ENCODE measurements at places on chromosomes 7 and 10.

DNA sequence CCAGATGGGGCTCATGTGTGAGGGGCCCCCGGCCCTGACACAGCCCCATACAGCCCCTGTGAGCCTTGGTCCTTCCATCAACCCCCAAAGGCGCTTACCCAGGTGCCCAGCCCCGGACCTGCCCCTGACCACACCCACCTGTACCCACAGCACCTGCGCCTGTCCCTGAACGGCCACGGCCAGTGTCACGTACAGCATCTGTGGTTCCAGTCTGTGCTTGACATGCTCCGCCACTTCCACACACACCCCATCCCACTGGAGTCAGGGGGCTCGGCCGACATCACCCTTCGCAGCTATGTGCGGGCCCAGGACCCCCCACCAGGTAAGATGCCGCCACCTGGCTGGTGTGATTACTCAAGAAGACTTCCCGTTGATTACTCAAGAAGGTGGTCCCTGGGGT is 33.5 kb downstream of the SH2B2 start:
- no peak for DNase-seq

DNA sequence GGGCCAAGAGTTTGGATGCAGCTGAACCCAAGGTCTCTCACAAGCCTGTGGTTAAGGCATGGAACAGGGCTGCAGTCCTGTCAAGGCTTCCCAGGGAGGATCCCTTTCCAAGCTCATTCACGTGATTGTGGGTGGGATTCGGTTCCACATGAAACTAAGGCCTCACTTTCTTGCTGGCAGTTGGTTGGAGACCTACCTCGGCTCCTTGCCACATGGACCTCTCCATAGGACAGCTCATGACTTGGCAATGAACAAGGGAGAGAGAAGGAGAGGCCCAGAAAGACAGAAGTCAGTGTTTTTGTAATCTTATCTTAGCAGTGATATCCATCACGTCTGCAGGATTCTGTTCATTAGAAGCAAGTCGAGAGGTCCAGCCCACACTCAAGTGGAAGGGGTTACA is 583.8 kb downstream of the LRMDA start:
- no peak for DNase-seq

GRCh38 chr7:64045301-64046040 is at the start of gene ZNF727:
Gene ZNF727, plus strand, starts transcription at chr7:64045434. Its CDS starts 188 bp downstream, at chr7:64045622.
- no peak for DNase-seq

DNA sequence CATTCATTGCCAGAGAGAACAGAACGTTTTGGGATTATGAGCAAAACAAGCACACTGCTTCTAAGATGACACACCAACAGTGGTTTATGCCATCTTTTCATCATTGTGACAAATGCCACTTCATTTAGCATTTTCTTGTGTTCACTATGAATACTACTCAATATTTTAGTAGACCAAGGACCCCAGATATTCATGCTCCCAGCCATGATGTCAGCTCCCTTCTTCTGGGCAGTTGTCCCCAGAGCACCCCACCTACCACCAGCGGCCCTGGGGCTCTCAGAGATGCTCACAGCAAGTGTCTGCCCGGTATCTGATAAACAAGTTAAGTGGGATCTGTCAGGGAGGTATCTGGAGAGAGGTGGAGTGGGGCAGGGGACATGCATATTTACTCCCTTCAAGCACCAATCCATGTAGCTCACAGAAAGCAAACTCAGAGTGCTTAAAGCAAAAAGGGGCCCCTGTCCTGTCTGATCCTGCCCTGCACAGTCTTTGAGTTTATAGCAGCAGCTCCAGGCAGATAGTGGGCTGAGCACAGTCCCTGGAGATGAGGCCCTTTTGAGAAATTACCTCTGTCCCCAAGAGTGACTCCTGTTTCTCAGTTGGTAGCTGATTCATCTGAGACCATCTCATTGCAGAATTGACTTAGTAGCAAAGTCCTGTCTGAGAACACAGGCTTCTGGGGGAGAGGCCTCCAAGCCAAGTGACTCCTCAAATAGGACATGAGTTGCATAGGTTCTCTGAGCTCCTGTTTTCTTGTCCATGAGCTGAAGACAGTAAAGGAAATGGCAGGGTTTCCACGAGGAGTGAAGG is 281.8 kb upstream of the KLF6 start:
- no peak for DNase-seq

- no peak for DNase-seq
These were observed 447.0 kb downstream of the GRID1 start for GRCh38 chr10:85919491-85920021.

DNA sequence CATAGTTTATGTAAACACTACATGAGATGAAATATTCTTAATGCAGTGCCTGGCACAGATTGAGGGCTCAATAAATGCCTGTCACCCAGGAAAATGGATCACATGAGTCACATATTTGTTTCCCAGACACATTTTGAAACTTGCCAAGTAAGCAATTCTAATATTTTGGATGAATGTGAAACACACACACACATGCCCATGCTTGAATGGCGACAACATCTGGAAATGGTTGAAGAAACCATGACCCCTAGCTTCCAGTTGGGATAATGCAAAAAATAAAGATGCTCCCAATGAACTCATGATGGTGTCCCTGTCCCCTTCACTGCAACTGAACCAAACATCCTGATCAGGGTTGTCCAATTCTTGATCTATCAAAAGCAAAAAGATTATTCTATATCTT is 797.3 kb downstream of the XPNPEP1 start:
- no peak for DNase-seq

- DNase-seq: no peak
These were observed 9.2 kb downstream of the CPN1 start for GRCh38 chr10:100072514-100072913.

GRCh38 chr7:133887459-133887858 is 239.7 kb upstream of the LRGUK start:
- no peak for DNase-seq

DNA sequence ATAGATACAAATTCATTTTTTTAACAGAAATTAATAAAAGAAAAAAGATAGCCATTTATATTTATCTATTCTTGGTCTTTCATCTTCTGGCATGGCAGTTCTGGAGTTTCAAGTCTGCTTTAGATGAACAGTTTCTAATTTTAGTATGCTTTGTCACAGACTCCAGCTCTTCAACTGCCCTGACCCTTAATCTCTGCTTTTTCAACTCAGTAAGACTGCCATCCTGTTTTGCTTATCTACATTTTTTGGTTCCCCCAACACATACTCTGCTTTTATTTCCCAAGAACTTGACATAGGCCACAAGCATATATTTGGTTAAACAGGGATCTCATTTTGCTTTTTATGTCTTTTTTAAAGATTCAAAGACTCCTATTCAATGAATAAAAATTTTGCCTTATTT is 309.3 kb upstream of the KCND2 start:
- no peak for DNase-seq

- no peak for DNase-seq
These were observed 497 bp upstream of the RAB11FIP2 start for GRCh38 chr10:118047157-118047719.

GRCh38 chr10:47282657-47283018 is 17.4 kb upstream of the GDF10 start:
- no peak for DNase-seq

DNA sequence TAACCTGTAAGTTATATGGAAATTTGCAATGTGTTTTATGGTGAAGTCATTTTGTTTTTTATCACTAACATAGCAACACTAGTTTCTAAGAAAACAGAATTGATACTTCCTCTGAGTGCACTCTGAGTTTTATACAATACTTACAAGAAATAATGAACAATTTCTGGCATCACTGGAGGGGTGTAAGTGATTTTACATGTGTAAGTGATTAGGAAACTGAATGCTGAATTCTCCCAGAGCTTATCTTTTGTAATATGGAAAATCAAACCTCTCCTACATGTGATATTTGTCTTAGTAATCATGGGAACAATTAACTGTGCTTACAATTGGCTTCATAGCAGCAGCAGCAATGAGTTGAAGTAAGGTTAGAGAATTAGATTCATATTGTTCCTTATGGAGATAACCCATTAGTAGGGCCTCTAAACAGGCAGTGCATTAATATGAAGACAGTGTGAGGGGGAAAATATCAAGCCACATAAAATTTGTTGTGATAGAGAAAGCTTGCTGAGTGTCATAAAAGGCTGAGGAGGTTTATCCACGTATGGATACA is 37.4 kb downstream of the SEMA3C start:
- DNase-seq: no peak

DNA sequence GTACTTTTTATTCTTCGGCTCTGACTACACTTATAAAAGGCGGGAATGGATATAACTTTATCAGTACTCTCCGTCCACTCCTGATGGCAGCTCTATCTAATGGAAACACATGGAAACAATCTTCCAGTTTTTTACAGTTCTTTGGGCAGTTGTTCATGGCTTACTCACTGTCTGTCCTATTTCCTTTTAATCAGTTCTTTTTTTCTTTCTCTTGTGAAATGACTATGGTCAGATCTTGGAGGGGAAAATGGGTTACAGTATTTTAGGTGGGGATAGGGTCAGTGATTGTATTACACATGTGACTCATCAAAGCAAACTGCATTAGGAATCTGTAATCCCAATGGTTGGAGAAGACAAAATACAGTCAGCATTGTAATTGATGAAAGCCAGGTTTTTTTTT is 112.4 kb downstream of the BICC1 start:
- peak; percentile 91 for DNase-seq

DNA sequence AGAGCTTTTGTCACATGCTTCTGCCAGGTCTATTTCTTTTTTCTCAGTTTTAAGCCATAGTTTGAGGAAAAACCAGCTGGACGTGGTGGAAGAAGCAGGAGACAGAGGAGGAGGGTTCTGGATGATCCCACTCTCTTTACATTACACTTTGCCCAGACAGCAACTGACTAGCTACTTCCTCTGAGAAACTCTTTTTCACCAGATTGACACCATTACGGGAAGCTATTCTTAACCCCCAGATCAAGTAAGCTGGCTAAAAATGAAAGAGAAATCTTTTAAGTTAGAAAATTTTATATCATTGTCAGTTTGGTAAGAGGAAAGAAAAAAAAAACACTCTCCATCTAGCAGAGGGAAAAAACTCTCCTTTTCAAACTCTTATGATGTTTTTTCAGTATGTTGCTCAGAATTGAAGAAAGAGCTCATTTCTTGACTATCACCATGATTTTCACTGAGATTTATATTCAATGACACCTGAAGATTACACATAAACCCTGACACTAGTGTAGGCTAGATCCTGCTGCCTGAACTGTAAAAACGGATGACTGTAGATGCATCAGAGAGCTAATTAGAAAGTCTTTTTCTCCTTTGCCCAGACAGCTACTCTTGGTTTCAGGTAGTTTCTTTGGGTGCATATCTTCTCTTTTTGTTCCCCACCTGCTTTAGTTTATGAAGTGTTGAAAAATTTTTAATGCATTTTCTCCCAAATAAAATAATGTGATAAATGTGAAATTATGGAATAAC is 203.1 kb downstream of the TFEC start:
- no peak for DNase-seq

- no peak for DNase-seq
These were observed 60.0 kb upstream of the PDLIM1 start for GRCh38 chr10:95350830-95351228.

DNA sequence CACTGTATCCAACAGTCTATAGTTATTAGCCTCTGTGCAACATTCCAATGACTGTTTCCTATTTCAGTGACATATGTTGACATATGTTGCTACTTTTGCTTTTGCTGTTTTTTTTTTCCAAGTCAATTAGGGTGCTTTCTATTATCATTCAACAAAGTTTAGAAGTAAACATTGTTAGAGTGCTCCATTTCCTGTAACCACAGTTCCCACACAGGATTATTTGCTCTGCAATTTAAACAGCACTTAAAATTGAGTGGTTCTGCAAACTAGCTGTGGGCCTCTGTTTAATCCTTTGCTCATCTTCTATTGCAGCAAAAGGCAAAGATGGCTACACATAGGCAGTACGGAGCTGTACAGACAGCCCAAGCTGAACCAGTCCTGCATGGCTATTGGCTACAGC is 46.5 kb upstream of the PTN start:
- no peak for DNase-seq

DNA sequence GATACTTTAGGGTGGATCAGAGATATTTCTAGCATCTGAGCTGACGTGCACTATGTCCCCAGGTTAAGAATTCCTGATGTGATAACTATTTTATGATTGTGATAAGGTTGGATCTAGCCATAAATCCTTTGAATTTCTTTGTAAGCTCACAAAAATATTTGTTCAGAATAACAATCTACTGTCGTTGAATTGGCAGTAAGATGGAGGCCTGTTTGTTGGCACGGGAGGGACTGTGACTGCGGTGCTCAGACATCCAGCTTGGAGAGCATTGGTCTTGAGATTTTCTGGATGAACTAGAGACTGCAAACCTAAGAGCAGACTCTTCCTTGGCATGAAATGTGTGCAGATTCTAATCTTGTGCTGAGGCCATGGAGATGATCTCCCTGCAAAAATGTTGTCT is 131.1 kb downstream of the LRRC4 start:
- no peak for DNase-seq

DNA sequence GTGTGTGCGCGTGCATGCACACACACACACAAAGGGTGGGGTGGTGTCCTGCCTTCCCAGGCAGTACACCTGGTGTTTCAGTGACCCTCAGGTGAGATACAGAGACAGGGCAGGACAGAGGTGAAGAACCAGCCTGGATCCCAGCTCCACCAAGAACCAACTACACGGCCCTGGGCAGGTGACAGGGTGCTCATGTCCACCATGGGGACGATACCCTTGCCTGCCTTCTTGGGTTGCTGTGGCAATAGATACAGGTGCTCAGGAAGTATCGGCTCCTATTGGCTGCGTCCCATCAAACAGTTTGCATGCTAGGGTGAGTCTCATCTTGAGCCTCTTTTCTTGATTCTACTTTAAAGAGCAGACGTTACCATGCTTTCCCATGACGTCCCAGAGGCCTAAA is 33.7 kb upstream of the CXCL12 start:
- no peak for DNase-seq

DNA sequence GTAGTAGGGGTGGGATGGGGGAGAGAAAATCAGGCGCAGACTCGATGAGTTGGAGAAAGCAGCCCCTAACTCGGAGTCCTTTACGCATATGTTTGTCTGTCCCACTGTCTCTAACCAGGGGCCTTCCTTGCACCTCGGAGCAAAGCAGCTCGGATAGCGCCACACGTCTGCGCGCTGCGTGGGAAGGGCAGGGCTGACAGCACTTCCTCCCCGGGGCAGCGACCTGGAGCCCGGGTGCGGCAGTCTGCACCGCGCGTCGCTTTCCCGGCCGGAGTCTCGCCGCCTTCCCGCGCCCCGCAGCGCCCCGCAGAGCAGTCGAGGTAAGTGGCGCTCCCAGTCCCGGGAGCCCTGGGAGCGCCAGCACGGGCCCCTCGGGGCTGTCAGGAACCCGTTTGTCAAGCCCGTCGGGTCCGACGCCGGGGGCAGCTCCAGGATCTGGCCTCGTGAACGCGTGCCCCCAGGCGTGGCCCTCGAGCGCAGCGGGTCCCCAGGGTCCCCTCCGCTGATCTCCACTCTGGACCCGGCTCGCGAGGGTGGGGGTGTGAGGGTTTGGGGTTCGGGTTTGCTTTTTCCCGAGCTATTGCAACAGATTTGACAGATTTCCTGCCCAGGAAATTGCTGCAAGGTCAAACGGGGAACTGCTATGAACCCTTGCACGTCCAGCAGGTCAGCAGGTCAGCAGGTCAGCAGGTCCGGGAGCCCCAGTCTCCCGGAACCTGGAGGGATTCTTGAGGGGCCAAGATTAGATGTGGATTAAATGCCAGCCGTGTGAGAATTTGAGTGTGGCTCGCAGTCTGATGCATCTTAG is 597 bp downstream of the APBB1IP start:
- DNase-seq: no peak

- no peak for DNase-seq
These were observed 66.5 kb downstream of the UBE2H start for GRCh38 chr7:129886167-129886817.

- no peak for DNase-seq
These were observed 240.0 kb upstream of the RHOBTB1 start for GRCh38 chr10:61183967-61184366.

- DNase-seq: no peak
These were observed 31.9 kb downstream of the NXPH1 start for GRCh38 chr7:8465338-8465737.

- peak; percentile 76 for DNase-seq
These were observed 75.2 kb downstream of the TNS3 start for GRCh38 chr7:47506382-47507339.
